Stimulated activated CD8-positive, alpha-beta memory T cell treated with anti-CD3 and anti-CD28 coated beads, Interleukin-12 subunit alpha, Interleukin-12 subunit beta, amount 100 ng/mL, for 1 hour (primary cell): ENCODE measurements at places on chromosomes 7 and 10.
A peak's percentile ranks its signal among the peaks of the same experiment; 100 is the strongest.

- no peak for DNase-seq
These were observed 150.4 kb upstream of the PRPS1L1 start for GRCh38 chr7:18177815-18178660.

DNA sequence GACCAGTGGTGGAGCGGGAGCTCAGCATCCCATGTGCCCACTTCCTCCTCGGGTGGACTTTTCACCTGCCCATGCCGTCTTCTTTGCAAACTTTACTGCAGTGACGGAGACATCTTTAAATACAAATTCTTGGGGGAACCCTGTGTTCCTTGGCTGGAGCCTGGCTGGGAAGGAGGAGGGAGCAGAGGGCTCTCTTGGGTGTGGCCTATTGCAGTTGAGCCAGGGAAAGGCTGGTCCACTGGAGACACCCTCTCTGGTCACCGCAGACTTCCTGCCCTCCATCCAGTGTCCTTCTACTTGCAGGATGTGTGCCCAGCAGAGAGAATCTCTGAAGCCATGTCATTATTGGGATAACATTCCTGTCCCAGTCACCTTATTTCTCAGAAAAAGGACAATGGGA is 67.3 kb downstream of the TCF7L2 start:
- no peak for DNase-seq

- DNase-seq, result peak; percentile 12
These were observed 19.2 kb upstream of the SMO start for GRCh38 chr7:129169171-129169671.

DNA sequence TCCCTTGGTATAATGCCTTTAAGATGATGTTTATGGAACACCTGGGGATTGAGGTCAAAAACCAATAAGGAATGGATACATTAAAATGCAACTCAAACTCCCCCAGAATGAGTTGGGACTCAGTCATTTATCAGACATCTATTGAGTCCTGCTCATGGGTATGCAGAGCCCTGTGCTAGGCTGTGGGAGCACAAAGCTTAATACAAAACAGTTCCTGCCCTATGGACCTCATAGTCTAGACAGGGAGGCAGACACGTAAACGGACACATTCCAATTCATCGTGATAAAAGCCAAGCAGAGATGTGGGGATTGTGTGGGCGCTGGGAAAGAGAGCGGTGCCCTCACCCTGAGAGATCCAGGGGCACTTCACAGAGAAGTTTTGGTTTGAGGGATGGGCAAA is 181.7 kb downstream of the PTEN start:
- DNase-seq, result no peak

DNA sequence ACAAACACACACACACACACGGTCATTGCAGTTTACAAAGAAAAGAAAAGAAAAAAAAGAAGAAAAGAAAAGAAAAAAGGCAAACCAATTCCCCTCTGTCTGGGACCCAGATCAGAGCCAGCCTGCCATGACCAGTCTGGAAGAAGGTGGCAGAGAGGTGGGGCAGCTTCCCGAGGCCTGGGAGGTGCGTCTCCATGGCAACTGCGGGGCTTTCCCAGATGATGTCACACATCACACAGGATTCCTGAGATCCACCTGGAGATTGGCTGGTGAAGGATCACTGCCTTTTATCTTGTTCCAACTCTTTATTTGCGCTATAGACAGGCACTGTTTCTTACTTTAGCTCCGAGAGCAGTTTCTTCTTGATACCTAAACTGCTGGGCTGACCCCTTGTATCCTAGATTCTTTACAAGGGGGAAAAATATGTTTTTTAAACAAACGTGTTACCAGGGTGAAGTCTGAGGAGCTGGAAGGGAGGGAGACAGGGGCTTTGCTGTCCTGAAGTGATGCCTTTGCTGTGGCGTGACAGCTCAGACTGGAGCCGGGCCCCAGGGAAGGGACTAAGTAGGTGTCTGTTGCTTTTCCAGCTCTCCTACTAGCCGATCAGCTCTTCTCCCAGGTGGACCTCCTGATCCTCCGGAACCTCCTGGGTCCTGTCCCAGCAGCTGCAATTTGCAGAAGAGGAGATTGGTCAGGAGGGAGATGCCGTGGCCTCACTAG is 298.5 kb downstream of the KLF6 start:
- no peak for DNase-seq

DNA sequence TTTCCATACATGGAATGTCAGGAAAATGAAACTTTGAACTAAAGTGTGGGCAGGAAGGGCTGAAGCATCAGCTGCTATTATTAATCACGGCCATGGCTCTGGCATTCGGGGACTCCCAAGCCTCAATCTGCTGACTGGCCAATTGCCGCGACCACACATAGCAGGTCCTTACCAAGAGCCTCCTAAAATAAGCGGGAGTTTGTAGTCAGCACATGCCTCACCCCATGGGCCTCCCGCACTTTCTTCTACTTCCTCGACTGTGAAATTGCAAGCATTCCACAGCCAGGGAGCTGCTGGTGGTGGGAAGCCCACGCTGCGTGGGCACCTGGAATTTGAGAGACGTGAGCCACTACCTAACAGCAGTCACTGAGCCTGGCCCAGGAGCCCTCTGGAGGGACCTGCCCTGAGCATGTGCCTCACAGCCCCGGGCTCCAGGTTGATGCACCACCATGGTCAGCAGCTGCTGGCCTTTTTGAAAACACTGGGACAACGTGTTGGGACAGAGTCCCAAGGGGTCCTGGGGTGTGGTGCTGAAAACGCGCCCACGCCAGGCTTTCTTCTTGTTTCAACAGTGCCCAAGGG is 211.4 kb downstream of the TNS3 start:
- DNase-seq, result no peak

DNA sequence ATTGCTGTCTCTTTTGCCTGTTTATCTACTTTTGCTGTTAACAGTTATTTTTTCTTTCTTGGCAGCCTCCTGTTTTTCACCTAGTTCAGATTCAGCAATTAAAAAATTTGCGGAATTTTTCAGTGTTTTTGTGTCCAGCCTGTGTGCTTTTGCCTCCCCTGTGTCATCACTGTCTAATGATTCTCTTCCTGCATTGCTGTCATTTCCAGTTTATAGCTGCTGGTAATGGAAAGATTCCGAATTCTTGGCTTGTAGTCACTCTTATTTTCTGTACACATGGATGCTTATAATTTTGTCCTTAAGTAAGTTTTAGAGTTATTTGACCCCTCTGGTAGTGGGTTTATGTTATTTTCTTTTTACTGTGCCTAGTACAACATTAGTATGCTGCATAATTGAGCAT is 25.1 kb downstream of the GLRX3 start:
- DNase-seq, result no peak

DNA sequence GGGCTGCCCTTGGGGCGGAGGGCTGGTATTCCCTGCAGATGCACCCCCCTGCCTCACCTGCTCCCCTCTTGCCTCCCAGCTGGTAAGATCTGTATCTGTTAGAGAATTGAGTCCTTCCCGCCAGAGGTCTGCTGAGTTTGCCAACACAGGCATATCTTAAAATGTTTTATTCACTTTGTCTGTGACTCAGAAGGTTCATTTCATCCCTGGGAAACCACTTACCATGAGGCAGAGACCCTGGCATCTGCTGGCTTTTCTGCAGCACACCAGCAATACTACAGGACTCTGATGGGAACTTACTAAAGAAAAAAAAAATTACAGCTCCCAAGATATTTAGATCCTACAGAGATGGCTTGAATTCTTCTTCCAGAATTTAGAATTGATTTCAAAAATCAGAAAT is 131.3 kb downstream of the PLPP4 start:
- DNase-seq, result no peak

- DNase-seq, result no peak
These were observed 428.6 kb downstream of the TCERG1L start for GRCh38 chr10:130882906-130883305.

- DNase-seq, result no peak
These were observed 21.0 kb downstream of the CDK6 start for GRCh38 chr7:92815412-92815811.

DNA sequence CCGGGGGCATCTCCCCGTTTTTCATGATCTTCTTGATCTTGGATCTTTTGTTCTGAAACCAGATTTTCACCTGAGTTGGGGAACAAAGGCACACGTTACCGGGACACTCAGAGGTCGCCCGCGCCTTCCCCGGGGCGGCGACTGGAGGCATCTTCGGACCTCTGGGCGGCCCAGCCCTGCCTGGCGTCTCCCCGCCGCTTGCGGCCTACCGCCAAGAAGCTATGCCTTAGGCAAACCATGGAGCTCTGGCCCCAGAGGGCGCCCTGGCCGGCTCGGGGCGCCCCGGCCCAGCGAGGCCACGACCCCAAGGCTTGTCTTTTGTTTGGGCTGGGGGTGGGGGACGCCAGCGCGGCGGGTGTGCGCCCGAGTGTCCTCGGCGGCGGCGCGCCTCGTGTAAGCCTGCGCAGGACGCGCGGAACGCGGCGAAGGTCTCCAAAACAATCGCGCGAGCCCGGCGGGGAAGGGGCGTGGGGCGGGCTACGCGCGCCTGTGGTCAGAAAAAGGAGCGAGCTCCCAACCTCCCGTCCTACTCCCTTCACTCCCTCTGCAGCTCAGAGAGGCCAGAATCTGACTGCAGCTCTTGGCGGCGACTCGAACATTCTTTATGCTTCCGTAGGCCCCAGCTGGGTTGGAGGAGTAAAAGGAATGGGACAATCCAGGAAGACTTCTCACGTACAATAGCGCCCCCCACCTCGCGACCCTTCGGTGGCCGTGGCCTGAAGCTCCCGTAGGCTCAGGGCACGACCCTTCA is 3.5 kb downstream of the DLX5 start:
- DNase-seq, result no peak

DNA sequence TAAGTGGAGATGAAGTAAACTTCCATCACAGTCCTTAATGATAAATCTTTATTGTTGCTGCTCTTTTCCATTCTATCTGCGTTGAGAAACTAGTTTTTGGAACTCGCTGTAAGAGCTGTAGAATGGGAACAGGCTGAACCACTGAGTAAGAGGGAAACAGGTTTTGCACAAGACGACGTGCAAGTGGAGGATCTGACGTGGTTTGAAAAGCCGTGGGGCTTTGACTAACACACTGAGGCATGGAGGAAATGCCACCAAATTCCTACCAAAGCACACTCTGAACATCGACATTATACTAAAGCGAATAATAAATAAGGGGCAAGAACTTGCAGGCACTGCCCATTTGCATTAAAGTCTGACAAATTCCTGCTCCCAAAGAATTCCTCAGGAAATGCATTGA is 160.6 kb downstream of the KLF6 start:
- no peak for DNase-seq

- DNase-seq, result no peak
These were observed 65.7 kb downstream of the SND1 start for GRCh38 chr7:127717502-127718339.

GRCh38 chr10:24701447-24701846 is 22.2 kb downstream of the ARHGAP21 start:
- no peak for DNase-seq

- DNase-seq, result no peak
These were observed 17.2 kb upstream of the C10orf53 start for GRCh38 chr10:49662169-49662830.

DNA sequence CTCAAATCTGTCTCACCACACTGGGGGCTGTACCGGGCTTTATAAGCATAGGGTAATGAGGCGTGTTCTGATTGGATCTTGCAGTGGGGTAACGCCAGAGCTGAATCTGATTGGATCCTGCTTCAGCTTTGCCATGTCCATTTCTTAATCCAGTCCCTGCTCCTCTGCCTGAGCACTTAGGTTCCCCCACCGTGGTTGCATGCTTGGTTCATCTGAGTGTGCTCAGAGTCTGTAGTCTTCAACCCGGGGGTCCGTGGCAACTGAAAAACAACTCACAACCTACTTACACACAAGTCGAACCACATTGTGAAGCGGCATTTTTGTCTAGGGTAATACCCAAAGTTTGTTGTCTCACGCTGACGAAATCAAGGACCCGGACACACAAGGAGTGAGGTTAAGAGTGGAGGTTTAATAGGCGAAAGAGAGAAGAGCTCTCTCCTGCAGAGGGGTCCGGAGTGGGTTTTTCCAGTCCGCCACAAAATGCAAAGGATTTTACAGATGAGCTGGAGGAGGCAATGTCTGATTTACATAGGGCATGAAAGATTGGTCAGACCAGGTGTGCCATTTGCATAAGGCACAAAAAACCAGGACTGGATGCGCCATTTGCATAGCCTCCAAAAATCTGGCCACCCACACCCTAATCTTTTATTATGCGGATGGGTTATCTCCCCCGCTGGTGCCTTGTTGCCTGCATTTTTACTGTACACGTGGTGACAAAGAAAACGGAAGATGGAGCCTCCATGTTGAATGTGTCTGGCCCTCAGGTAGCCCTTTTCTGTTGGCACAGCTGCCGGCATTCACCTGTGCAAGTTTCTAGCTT is 641.8 kb upstream of the FOXK1 start:
- no peak for DNase-seq

DNA sequence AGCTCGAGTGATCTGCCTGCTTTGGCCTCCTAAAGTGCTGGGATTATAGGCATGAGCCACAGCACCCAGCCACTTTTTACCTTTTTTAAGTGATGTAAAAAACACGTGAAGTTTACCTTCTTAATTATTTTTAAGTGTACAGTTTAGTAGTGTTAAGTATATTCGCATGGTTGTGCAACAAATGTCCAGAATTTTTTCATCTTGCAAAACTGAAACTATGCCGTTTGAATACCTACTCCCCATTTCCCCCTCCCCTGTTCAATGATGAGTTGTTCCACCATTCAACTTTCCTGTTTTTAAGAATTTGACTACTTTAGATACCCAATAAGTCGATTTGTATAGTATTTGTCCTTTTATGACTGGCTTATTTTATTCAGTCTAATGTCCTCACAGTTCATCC is 10.9 kb downstream of the NRBF2 start:
- DNase-seq, result no peak

DNA sequence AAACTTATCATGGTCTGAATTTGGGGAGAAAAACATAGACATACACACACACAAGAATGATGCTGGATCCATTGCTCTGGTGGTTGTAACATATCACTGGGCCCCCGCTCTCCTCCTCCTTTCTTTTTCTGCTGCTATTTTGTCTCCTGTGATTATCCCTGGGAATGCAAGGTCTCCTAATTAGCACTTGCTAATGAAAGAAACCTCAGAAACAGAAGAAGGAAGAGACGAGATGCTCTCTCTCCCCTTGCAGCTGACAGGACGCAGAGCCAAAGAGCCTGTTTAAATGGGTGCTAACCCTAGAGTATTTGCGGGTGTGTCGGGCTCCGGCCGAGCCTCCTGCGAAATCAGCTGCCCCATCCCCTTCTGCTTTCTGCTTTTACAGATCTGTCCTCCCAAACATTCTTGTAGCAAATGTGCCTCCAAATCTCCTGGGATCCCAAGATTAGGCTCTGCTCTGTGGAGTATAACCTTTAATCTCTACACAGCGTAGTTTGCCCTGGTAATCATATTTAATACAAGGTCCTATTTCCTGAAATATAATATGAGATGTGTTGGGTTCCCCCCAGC is 81.5 kb downstream of the FRMPD2 start:
- DNase-seq, result no peak
